ENCODE measurements at places on chromosomes 2 and 18.

- no peak for DNase-seq
Observed at GRCh38 chr2:47641366-47641765, 141.6 kb upstream of the MSH6 start.

DNA sequence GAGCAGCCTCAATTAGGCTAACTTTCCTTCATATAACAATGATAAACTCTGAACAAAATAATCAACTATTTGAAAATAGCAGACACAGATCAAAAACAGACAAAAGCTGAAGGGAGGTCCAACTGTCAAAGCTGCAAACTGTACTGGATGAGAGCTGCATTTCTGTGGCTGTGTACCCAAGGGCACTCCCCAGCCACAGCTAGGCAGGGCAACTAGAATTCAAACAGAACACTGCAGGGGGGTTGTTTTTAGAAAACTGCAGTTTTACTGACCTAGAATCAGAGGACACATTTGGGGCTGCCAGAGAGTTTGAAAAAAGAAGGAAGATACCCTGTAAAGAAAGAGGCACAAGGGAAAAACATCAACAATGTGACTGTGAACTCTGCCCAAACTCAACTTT, 56.8 kb downstream of the SMAD2 start:
- no peak for DNase-seq

DNA sequence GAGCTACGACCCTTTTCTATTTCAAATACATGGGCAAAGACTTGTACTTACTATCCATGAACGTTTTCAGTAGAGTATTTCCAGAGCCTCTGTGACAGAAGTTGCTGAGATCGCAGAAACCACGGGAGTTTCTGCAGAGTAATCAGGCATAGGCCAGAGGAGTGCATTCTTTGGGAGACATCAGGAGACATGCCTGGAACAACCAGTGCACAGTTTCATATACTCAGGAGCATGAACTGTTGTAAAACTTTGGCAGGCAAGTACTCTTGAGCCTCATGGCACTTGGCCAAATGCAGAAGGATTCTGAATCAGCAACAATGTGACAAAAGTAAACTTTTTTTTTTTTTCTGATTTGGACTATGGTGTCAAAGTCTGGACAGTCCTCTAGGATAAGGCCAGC, 307.1 kb downstream of the GRB14 start:
- no peak for DNase-seq

GRCh38 chr2:12169721-12170120, 423.3 kb downstream of the LPIN1 start:
- DNase-seq = no peak

- DNase-seq = no peak
Observed at GRCh38 chr2:241269707-241270520, 45.6 kb downstream of the HDLBP start.

- DNase-seq = no peak
Observed at GRCh38 chr2:43114210-43114609, 112.2 kb downstream of the ZFP36L2 start.

DNA sequence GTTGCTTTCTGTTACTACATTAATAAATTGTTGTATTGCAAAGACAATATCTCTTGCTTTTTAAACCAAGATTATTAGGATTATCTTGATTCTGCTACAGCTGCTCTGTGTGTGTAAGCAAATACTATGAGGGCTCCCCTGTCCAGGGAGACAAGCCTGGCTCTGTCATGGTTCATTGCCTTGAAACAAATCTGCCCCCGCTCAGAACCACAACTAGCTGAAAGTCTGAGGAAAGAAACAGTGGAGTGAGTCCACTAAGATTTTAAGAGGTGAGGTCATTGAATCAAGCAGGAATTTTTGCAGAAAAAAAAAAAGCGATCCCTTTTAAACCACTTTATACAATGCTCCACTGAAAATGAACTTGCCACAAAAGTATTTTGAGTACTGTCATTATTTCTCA, 30.8 kb upstream of the LRRTM4 start:
- DNase-seq = no peak

GRCh38 chr2:233976690-233977294, 59.6 kb downstream of the TRPM8 start:
- DNase-seq = no peak

DNA sequence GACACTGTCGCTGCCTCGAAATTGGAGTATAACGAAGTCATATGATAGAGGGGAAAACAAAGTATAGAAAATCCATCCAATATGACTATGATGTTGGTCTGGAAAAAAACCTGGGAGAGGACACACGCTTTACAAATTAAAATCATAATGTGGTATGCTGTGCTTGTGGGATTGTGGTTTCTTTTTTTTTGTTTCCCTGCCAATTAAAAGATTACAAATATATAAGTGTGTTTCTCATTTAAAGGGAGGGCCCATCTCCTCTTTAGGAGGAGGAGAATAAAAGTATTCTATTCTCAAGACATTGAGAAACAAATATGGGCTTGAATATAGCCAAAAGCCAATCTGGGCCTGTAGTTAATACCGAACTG, 86.6 kb downstream of the EPHA4 start:
- no peak for DNase-seq

DNA sequence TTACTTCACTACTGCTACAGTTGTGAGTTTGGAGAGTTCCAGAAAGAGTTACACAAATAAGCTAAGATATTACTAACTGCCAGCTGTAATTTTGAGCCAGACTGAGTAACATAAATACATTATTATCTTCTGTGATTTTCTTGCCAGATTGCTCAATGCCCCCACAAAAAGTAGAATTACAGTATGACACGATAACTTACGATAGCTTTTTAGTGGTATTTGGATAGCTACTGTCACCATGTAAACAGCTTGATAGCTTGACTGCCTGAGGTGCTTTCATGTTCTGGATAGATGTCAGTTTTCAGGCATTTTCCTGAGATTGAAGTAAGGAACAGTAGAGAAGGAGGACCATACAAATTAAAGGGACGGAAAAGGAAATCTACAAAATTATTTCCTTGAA, 533.3 kb downstream of the SOCS6 start:
- DNase-seq = no peak

DNA sequence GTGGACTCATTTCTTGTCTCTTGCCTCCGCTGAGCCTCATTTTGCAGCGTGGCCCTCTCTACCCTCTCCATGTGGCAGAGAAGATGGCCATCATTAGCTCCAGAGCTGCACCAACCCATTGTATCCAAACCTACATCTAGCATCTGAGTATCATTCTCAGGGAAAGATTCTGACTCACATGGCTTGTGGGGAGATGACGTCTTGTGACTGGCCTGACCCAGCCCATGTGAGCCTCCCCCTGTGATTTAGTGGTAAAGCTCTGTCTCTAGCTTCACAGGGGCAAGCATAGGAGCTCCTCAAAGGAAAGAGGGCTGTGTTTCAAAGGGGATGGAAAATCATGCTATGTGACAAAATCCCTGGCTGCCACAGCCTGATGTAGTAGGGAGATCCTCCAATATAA, 87.4 kb upstream of the RBMS1 start:
- no peak for DNase-seq

DNA sequence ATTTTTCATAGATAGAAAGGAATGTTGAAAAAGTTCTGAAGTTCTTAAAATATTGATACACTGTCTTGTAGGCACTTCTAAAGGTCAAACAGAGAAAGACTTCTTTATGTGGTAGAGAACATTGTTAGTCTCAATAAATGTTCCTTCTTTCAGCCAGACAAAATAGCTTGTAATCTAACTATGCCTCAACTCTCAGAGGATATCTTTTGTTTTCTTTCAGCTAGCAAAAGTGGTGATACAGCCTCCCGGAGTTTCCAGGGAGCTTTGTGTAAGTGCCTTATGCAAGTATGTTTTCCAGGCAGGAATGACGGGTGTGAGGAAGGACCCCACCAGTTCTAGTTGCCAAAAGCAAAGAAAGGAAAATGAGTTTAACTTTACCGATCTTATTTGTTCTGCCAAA, 452.1 kb upstream of the ST6GAL2 start:
- no peak for DNase-seq

DNA sequence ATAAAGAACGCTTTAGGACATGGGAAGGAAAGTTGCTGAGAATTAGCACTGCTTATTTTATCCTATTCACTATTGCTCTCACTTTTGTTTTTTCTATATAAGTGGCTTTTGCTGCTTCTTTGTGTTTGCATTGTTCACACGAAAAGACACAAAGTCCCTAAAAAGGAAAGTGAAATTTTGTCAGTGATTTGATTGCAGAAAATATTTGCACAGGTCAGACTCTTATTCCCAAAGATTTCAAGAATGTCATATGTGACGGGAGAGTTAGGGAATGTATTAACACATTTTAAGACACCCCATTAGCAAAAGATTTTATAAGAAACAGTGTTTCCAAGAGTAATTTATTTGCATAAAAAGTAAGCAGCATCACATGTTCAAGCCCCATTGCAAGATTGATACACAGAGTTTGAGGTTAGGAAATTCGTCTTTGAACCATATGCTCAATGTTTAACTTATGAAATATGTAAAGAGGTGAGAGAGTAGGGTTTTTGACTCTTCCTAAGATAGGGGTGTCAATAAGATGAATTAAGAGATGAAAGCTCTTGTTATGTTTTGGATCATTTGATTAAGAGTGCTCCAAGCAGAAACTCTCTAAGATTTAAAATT, 57.0 kb downstream of the CCDC102B start:
- no peak for DNase-seq

DNA sequence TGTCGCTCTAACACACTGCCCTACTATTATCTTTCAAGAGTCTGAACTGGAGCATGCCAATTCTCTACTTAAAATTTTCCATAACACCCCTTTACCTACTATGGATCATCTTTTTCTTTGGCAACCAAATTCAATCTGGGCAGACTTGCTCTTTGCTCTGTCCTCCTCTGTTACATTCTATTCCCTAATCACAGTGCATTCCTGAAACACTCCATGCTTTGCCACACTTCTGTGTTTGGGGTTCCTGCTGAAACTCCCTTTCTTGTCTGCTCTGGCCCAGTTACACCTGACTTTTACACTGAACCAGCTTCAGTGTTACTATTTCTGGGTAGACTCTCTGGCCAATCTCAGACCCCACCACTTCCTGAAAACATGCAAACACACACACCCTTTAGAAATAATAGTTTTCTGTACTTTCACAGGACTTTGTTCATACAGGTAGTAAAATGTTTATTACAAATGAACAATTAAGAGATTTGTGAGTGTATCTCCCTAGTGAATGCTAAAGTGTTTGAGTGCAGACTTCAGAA, 119.9 kb upstream of the DCC start:
- DNase-seq = no peak

GRCh38 chr2:171330155-171330956, 103.4 kb downstream of the METTL8 start:
- no peak for DNase-seq

DNA sequence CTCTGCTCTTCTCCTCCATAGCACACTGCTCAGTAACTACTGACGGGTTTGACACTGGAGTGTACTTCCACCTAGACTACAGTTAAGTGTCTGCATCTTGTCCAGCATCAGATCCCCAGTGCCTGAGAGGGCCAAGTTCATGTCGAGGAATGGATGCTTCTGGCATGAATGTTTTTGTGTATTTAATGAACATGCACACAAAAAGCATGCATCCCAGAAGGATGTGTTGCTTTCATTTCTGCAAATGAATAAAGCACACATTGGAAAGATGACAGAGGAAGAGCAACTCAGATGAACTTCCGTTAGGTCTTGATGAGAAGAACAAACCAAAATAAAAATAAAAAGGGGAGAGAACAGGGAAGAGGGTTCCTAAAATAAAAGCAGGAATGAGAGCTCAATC, 27.9 kb downstream of the C2orf49 start:
- no peak for DNase-seq

DNA sequence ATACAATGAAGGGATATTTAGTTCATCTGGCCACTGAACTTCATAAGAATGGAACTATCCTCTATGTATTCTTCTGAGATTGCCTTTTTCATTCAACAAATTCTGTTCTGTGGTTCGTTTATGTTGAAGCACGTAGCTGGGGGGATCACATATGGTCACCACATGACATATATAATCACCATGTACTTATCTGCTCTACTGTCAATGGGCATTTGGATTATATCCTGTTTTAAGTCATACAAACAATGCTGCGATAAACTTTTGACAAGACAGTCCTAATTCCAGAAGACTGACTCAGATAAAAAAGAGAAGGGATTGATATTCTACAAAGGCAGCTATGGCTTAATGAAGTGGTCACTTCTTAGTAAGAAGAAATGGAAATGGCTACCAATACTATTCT, 116.0 kb upstream of the CCDC195 start:
- DNase-seq = no peak

GRCh38 chr2:168210895-168211570, 36.4 kb downstream of the STK39 start:
- DNase-seq = no peak
